AG09309 (cell line): ENCODE measurements at places on chromosomes 1 and 21.

DNA sequence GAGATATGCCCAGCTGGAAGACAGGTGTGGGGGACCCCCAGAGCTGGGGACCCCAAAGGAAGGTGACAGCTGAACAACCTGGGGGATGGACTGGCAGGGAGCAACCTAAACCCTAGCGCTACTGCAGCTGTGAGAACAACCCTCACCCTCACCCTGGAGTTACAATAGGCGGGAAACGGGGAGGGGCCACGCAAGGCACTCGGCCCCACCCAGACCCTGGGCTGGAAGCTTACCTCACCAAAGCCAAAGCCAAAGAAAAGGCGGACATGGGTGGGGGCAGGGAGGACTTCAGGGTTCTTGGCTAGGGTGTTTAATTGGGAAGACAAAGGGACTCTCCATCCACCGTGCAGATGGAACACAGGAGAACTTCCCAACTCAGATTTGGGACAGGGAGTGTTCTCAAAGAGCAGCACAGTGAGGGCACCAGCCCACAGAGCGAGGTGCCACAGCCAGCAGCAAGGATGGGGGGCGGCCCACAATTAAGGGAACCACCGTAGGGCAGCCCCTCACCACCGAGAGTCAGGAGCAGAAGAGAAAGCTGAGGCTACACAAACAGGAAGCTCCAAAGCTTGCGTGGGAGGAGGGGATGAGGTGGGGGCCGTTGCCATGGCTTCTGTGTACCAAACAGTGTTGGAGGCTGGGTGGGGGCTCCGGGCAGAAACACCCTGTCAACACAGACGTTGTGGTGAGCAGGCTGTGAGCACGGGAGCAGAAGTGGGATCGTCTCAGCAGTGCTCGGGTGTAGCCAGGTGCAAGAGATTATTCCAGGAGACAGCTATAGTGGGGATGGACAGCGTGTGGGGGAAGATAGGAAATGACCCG is 1.9 kb downstream of the TAGLN2 start:
- DNase-seq = no peak

DNA sequence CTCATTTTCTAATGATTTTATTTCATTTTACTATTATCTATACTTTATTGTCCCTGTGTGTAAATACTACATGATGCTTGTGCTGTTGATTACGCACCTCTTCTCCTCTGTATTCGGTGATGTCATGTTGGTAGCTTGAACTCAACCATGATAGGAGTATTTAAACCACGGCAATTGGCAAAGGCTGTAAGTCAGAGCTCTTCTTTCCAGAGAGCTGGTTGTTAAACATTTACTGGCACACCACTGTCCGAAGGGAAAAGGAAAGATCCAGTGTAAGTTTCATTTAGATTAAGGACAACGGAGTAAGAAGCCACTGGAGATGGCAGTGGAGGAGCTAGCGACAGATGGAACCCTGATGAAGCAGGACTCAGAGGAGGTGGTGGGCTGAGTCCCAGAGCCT is 93.4 kb upstream of the KCNE2 start:
- no peak for DNase-seq

DNA sequence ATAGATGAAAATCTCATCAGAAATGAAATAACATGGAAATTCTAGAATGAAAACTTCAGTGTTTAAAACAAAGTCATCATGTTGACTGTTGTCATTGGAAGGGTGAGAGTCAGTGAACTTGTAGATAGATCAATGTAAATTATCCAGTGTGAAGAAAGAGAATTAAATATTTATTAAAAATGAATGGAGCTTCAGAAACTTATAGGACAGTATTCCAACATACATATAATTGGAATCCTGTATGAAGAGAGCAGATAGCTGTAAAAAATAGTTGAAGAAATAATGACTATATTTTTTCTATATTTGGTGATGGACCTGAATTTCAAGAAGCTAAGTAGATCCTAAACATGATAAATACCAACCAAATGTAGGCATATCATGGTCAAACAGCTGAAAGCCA is 60.0 kb downstream of the MAN1A2 start:
- DNase-seq = no peak

- no peak for DNase-seq
Measured at GRCh38 chr1:200749090-200749489, 10.4 kb downstream of the CAMSAP2 start.

- DNase-seq = no peak
Measured at GRCh38 chr1:192159781-192160180, 1.5 kb downstream of the RGS18 start.

DNA sequence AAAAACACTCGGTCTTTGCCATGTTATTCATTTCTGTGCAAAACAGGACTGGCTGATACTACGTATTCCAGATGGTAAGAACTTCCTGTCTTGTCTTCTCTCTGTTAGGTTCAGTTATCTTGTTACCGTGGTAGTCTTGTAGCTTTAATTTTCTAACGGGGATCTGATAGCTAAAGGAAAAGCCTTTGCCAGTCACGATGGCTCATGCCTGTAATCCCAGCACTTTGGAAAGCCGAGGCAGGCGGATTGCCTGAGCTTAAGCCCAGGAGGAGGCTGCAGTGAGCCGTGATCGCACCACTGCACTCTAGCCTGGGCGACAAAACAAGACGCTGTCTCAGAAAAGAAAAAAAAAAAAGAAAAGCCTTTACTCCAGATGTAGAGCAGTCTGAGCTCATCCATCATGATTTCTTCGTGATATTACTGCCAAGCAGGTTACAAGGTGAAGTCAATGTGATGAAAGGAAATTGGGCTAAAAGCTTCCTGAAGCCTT is 11.1 kb upstream of the MSTO1 start:
- DNase-seq = peak; percentile 8

DNA sequence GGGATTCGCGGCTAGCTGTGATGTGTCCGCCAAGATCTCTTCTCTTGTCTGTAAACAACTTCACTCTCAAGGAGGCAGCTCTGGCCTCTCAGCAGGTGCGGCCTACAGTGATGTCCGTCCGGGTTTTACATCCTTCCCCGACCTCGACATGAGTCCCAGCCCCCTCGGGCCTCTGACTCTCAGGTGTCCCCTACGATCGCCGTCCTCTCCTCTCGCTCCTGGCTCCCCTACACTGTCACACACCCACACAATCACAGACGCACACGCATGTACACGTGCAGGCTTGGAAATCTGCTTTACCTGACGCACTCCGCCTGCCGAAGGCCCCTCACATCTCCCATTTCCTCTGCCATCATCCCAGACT is 797 bp upstream of the RSPH1 start:
- DNase-seq = no peak

DNA sequence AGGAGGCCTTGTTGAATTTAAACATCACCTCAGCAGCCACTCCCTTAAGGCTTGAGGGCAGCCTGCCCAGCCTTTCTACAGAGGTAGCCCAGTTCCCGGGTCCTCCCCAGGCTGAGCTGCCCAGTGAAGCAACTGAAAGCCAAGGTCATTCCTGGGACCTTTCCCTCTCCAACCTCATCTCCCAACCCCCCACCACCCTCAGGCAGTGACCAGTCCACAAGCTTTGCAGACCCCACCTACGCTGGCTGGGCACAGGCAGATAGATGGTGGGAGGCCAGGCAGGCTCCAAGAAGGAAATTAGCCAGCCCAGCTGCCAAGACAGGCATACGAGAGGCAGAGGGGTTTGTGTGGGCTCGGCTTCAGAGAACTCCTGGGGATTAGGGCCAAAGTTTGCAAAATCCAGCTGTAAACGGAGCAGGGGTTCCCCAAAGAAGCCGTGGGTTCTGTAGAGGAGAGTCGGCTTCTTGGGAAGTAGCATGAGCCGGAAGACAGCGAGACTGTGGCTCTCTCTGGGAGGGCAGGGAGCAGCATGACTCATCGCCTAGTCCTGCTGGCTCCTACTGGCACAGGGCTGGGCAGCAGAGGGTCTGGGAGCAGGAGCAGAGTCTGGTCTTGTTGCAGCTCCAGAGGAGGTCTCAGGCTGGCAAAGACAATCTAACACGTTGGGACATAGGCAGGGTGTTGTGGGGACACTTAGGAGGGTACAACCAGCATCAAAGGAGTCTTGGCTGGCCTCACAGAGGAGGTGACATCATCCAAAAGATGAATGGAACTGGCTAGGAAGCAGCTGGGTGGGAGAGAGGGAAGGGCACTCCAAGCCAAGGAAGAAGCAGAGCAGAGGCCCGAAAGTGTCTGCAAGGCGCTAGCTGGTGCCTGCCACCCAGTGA is 2.8 kb upstream of the ZC3H12A start:
- peak; percentile 72 for DNase-seq

- no peak for DNase-seq
Measured at GRCh38 chr1:179493323-179493722, 82.4 kb downstream of the NPHS2 start.

- no peak for DNase-seq
Measured at GRCh38 chr1:112492076-112492475, 16.7 kb upstream of the WNT2B start.

GRCh38 chr21:28308516-28308915 is 684.2 kb downstream of the LTN1 start:
- DNase-seq = no peak

- no peak for DNase-seq
Measured at GRCh38 chr1:219302697-219303096, 129.0 kb downstream of the LYPLAL1 start.
